AG09319 (cell line): ENCODE measurements at places on chromosomes 2 and 18.
A peak's percentile ranks its signal among the peaks of the same experiment; 100 is the strongest.

- DNase-seq, result no peak
Observed at GRCh38 chr2:73736378-73736777, 767 bp downstream of the TPRKB start.

DNA sequence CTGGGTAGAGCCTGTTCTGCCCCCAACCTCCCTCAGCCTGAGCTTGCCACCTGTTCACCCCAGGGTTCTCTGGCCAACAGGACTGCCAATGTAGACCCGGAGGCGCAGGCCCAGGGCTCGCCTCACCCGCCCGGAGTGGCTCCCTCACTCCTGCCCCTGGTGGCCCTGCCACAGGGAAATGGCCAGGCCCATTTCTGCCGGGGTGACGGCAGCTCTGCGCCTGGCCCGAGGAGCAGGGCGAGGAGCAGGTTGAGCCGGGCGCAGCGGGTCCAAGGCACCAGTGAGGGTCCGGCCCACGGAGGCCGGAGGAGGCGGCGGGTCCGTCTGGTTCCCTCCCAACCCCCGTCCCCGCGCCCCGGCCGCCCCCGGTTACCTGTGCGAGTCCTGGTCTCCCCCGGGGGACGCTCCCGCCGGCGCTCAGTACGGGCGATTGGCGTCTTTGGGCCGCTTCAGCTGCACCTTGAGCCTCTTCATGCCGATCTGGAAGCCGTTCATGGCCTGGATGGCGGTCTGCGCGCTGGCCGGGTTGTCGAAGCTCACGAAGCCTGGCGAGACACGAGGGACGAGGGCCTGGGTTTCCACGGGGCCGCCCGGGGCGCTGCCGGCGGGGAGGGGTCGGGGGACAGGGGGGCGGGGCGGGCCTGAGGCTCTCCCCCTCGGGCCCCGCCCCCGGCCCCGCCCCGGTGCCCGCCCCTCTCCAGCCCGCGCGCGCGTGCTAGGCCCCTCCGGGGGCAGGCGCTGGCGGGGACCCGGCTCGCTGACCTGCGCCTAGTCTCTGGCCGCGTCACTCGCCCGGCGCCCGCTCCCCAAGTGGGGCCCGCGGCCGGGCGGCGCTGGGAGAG is 312.0 kb downstream of the CELF4 start:
- no peak for DNase-seq

DNA sequence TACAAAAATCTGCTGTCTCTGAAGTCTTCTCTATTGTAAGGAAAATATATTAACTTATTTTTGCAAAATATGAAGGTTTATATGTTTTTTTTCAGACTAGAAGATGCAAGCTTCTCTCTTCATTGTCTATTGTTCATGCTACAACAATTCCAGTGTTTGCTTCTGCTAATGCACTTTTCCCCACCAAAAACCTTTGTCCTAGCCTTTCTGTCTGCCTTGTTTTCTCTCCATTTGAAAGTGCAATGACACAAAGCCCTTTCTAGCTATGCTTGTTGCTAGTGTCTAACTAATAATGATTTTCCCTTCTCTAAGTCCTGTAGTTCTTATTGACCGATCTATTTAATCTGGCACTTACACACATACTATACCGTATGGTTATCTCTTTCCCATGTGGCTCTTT is 369.5 kb upstream of the CELF4 start:
- DNase-seq, result no peak

GRCh38 chr2:164535280-164536025 is 85.8 kb downstream of the GRB14 start:
- no peak for DNase-seq

DNA sequence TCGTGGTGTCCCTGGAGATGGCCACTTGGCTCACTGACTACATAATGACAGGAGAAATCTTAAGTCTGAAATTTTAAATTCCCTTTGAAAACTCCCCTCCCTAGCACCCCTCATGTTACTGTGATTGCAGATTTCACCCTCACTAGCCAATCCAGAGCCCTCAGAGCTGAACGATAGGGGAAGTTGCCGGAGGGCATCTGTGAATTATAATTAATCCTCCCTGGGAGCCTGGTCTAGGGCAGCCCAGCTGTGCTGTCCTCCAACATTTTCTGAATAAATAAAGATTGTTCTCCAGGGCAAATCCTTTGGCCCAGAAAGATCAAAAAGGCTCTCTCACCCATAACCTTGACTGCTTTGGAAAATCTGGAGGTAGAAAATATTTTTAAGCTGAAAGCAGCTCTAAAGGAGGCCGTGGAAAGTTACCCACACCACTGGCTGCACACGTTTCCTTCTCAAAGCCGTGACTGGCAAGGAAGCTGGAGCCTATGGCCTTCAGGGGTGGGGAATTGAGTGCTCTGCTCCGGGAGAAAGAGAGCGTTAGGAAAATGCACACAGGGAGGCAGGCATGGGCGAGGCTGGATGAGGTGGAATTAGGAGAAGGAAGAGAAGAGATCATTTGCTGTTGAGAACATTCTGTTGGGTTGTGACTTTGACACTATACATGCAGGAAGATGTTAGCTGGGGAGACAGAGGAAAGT is 68.9 kb upstream of the CNGA3 start:
- DNase-seq, result no peak

GRCh38 chr2:127197475-127198385 is 22.4 kb downstream of the CYP27C1 start:
- DNase-seq, result no peak

DNA sequence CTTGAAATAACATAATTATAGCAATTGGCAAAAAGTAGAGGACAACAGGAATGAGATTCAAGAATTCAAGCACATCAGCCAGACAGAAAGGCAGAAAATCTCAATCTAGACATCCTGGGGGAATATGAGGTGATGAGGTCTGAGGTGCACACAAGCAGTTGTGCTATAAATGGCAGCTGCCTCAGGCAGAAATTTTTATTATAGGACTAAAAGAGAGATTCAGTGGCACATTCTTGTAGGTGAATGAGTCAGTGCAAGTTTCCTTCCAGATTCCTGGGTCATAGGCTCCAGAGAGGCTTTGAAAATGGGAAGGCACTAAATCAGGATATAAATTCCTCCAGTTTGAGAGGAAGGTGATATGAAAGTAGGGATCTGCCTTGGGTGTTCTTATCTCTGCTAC is 127.2 kb upstream of the THSD7B start:
- DNase-seq, result no peak

GRCh38 chr2:71513096-71513495 is 59.7 kb downstream of the DYSF start:
- no peak for DNase-seq

DNA sequence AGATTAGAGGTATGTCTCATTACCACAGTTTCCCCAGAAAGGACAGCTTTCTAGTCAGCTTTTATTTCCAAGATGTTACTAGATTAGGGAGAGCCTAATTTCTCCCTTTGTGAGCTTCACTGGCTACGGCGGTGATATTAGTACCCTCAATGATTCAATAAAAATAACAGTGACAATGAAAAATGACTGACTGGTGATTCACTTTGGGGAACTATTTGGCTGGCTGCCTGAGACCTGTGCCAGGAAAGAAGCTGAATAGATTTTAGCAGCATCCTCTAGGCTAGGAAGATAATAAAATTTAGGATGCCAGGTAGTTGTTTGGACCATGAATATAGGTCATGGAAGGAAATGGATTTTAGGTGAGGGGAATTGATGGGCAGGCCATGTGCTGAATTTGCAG is 178.7 kb downstream of the FMNL2 start:
- DNase-seq, result no peak

GRCh38 chr18:72868585-72869225 is 918 bp upstream of the NETO1 start:
- DNase-seq, result no peak

DNA sequence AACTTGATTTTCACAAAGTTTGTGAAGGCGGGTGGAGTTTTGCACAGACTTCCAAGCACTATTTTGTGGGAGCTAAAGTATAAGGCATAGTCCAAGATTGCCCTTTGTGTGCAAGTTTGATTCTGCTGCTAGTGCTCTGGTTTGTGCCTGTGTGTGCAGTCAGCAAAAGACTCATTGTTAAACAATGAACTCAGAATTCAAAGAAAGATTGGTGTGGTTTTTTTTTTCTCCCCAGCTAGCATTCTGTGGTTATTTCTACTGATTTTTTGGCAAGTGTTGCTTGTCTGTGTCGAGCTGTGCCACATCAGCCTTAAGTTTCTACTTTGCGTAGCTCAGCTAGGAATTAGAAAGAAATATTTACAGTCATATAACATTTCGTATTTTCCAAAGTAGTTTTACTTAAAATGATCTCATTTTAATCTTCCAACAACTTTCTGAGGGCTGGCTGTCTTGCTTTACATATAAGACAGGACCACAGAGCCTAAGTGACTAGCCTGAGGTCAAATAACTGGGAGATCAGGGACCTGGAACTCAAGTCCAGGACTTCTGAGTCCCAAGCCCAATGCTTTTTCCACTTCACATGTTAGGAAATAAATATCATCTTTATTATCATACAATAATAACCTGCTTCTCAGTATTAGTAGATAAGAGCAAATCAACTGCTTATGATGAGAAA is 69.8 kb downstream of the BABAM2 start:
- DNase-seq, result peak; percentile 80

GRCh38 chr2:3034396-3034795 is 343.2 kb downstream of the EIPR1 start:
- no peak for DNase-seq

DNA sequence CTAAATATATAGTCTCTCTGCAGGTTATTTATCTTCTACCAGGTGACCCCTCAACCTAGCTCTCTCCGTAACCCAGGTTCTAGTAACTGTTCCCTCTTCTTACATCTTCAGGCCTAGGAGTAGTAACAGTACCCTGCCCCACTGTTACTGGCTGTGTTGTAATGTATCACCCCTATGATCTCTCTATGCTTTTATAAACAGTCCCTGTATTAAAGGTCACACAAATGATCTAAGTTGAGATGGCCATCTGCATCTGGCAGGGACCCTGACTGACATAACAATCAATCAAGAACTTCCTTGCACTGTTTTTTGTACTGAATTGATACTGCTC is 219.7 kb upstream of the STK17B start:
- no peak for DNase-seq

- DNase-seq, result no peak
Observed at GRCh38 chr2:223460774-223461211, 141.4 kb downstream of the SCG2 start.

GRCh38 chr18:77063260-77063659 is 69.3 kb downstream of the MBP start:
- DNase-seq, result no peak

GRCh38 chr2:175535631-175536030 is 354.1 kb upstream of the ATP5MC3 start:
- DNase-seq, result no peak

GRCh38 chr2:159209341-159210306 is 76.9 kb downstream of the WDSUB1 start:
- DNase-seq, result no peak

- DNase-seq, result no peak
Observed at GRCh38 chr2:17171446-17172049, 346.7 kb downstream of the RAD51AP2 start.

DNA sequence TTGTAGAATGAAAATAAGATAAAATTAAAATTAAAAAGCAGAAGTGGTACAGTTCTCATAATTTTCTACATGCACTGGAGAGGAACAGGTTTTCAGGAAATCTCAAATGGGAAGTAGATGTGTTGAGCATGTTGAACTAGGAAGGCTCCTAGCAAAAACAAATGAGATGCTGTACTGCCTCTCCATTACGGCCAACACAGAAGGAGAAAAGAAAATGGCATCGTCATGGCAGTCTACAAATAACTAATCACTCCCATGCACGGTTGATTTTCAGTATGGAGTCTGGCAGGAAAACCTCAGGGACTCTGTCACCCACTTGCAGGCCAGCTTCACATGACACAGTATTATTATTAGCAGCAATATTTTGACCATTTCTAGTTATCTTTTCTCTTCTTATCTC is 278.7 kb downstream of the NRXN1 start:
- DNase-seq, result no peak

DNA sequence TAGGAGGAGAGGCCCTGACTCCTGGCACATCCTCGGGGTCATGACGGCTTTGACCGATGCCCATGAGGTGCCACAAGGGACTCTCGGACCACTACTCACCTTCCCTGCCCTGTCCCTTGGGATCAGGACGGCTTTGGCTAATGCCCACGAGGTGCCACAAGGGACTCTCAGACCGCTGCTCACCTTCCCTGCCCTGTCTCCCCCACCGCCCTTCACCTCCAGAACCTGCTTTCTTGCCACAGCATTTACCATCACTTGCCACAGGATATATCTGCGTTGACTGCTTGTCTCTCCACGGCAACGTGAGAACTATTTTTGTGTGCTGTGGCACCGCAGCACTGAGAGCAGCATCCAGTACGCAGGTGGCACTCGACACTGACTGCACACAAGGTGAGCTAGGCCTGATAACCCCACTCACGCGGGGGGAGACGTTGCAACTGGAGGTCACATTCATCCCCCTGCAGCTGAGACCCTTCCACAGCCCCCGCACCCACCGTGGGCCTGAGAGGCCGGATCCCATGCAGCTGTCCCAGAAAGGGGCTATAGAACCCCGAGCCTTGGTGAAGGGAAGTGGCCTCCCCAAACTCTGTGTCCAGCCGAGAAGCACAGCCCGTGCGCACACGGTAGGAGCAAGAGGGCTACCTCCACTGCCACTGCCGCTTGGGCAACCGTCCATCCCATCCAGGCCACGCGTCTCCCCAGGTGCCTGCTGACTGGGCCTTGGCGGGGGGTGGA is 47.5 kb downstream of the ANO7 start:
- DNase-seq, result no peak

DNA sequence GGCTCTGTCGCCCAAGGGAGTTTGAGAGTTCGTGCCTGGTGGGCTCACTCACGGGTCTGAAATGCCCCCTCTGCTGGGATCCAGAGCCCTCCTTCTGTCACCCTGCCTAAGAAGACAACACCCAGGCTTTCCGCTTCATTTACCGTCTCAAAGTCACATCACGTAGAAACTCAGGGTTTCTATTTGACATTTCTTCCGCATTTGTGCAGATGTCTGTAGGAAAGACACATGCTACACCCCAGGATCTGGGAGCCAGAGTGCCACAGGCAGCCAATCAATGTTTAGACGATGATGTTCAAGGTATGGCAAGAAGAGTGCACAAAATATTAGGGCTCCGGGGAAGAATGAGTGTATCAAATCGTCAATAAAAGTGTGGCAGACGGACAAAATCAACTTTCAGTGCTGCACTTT is 24.4 kb upstream of the ACKR3 start:
- DNase-seq, result no peak

DNA sequence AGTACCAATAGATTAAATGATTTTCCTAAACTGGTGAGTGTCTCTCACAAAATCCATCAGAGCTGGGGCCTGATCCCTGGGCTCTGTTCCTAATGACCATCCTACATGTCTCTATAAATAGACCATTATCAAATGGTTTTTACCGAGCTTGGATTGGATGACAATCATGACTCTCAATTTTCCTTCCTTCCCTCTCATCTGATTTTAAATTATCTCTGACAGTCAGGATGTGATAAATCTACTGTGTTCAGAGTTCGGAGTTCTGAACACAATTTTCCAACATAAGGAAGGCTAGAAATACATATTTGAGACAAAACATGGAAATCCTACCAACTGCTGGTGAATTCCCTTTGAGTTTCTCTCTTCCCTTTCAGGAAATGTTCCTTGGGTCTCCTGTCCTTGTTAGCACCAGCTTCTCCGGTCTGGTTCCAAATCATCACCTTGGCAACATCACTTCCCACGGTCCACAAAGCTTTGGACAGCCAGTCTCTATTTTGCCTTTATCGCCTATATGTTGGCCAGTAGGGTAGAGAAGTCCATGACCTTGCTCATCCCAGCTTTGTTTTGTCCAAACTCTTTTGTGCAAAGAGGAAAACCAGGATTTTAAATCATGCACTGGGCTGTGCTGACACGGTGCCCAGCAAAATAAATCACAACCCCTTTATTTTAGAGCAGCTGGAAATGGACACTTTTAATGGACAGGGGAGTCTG is 139.6 kb upstream of the ITGA6 start:
- DNase-seq, result no peak

- no peak for DNase-seq
Observed at GRCh38 chr2:240227538-240228428, 87.3 kb upstream of the OTOS start.
